ENCODE measurements at places on chromosomes 12 and 14. TPM values are rescaled to one million over a fixed set of nuclear protein-coding genes. Genes with fewer than 3 reads are reported as not detected.
A peak's percentile ranks its signal among the peaks of the same experiment; 100 is the strongest.

- no peak overlapping the region for H3K27ac ChIP-seq
- no peaks in the 10 kb centered on the region for H3K36me3 ChIP-seq
- no peak for ATAC-seq
- H3K4me1 ChIP-seq: no peaks in the 10 kb centered on the region
These were observed 53.9 kb downstream of the KIF26A start for GRCh38 chr14:104192146-104192882.

The DIO3 gene
- total RNA-seq: not detected

DNA sequence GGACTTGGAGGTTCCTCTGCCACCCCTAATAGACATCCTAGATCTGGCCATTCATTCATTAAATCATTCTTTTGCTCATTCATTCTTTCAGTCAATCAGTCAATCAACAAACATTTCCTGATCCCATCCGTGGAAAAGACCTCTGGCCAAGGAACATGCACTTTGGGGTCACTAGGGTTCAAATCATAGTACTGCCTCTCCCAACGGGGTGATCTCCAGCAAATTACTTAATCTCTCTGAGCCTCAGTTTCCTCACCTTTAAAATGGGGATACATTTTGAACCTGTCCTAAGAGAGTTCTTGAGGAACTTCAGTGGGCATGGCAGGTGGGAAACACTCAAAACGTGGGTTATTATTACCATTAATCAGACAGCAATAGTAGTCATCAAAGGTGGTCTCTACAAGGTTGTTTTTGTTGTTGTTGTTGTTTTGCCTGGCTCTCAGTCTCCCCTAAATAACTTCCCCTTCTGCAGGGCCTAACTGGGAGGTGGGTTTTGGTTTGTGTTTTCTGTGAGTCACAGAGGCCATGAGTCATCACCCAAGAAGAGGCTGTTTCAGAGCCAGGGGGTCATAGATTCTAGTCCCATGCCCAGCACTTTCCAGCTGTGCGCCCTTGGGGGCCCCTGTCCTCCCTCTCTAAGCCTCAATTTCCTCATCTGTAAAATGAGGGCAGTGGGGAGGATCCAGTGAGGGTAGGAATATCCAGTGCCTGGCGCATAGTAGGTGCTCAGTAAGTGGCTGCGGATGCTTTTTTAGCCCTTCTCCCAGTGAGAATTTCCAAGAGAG, 16.9 kb upstream of the FAM222A start:
- peak; percentile 54 for ATAC-seq
- H3K27me3 ChIP-seq: peaks cover 10% of the 10 kb centered on the region
- H3K4me1 ChIP-seq: no peaks in the 10 kb centered on the region

The CLEC4C gene
- total RNA-seq: not detected

The PUS1 gene
- 31.5 TPM for total RNA-seq

All from activated T-helper 17 cell treated with anti-CD3 and anti-CD28 coated beads, Interleukin-2, amount 50 U/mL, for 72 hours (primary cell).